Kidney epithelial cell (primary cell): ENCODE measurements at places on chromosomes 13 and 19. TPM values are rescaled to one million over a fixed set of nuclear protein-coding genes. Genes with fewer than 3 reads are reported as not detected.

DNA sequence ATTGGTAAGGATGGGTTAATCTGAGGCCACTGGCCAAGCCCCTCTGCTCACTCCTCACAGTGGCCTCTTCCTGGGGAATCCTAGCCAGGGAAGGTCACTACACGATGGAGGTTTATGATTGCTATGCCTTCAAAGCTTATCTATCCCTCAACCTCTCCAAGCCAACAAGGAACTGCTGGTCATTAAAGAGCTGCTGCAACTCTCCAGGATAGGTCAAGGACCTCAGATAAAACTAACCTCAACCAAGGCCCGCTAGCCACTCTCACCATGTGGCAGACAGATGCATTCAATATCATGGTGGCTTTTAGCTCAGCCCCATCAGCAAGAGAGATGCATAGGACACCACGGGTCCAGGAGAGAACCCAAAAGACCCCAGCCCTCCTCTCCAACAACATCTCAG lies 71.6 kb downstream of the SERTM1 start:
- DNase-seq: no peak

IZUMO2 gene
- not detected in 2 replicates for total RNA-seq

DNA sequence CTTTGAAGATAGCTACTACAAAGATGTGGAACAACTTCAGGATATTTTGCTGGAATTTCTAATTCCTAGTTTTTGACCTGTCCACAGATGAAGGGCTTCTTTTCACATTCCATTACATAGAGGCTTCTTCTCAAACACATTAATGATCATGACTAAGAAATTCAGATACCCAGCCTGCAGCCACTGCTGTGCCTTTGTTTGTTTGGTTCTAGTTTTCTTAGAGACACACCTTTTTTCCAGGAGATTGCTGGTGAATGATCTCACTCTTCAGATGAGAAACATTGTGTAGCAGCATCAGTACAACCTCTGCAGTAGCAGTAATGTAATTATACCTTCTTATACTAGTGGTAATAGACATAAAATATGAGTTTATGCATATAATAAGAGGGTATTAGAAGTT lies 5.0 kb downstream of the TDRD3 start:
- DNase-seq: no peak

PSG11 gene
- not detected in 2 replicates for total RNA-seq

DNA sequence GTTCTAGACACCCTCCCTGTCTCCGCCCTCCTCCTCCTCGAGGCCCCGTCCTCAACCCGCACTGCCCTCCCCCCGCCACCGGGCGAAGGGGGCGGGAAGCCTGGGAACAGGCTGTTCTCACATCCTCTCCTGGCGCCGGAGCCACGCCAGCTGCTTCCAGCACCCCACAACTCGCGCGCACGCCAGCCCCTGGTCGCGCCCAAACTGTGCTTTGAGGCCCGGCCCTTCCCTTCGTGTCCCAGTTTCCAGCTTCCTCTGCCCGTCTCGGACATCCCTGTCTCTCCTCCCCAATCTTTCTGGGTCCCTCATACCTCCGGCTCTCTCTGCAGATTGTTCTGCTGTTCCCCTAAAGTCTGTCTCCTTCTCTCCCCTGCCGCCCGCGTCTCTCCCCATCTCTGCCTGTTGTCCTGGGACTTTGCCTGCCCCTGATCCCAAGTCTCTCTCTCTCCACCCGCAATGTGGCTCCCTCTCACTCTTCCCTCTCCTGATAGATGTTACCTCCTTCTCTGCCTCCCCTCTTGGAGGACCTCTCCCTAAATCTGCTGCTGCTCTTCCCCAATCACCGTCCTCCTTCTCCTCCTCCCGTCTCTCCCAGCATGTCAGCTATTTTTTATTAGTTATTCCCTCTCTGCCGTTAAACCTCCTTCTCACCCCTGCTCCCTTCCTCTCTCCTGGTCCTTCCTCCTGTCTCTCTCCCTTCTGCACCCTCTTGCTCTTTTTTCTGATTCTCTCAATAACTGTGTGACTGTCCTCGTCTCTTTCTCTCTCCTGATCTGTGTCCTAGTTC lies 14.2 kb downstream of the DPF1 start:
- no peak for DNase-seq

DNA sequence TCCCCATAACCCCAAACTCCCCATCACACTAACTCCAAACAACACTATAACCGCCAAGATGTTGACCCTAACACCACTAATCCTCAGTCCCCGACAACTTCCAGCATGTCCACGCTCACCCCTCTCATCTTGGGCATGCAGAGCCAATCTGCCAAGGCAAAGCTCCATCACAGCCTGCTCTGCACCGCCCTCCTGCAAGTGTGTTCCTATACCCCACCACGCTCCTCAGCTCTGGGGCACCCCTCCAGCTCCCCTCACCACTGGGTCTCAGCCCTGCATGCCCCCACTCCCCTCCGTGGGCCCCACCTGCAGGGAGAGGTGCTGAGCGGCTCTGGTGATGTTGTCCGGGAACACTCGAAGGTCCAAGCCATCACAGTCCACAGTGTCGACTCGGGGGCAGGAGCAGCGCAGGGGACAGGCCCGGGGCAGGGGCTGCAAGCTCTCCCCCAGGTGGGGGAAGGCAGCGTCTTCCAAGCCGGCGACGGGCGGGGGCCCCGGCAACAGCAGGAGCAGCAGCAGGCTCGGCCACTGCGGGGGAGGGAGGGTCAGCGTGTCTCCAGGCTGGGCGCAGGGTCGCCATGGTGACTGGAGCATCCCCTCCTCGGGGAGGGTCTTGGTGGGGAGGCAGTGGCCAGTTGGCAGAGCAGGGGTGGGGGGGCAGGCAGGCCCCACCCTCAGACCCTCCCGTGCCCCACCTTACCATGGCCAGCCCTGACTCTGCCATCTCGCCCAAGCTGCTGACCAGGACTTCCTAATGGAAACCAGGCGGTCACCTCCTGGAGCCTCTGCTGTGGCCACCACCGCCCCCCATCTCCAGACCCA lies 527 bp downstream of the PODNL1 start:
- DNase-seq: no peak

ZNF439 gene
- 5.3 and 5.5 TPM in 2 replicates for total RNA-seq

OR7C1 gene
- not detected in 2 replicates for total RNA-seq

DNA sequence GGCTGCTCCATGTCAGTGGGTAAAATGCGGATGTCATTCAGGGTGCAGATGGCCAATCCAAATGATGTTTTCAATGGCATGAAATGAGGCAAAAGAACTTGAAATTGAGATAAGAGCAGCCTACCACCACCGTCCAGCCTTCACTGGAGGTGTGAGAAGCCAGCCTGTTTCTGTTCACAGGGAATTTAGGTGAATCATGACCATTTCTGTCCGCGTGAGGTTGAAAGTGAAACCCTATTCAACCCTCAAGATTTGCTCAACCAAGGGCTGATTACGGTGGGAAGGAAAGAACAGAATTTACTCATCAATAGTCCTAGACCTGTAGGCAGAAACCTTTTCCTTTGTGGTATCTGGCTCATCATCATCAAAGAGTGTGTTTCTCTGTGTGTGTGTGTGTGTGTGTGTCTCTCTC lies 370.7 kb downstream of the COG6 start:
- DNase-seq: no peak

DNA sequence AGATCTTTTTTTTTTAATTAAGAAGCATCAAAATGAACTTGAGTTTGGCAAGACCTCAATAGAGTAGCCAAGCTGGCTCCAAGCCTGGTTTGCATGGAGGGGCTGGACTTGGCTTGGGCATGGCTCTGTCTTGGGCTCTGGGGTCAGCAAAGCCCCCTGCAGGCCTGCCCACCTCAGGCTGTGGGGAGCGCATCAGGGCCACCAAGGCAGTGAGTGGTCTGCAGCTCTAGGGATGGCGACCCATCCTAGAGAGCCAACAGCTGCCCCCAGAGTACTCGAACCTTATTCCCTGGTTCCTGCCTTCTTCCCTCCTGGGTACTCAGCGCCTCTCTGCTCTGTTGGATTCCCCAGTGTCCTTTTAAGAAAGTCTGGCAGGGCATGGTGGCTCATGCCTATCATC lies 5.4 kb upstream of the CHST8 start:
- no peak for DNase-seq

DNA sequence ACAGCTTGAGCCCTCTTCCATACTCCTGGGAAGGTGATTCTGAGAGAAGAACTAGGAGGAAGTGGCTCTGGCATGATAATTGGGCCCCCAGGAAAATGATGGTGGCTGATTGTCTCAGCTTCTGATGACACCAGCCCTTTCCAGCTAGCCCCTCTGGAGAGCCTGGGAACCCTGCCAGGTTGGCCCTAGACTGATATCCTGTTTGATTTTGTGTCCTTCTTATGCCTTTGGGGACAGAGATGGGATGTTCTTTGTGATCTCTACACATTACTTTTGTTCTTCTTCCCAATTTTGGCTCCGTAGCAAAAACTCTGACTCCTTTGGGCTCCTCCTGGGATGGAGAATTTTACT lies 39.7 kb downstream of the ERICH6B start:
- no peak for DNase-seq

TEX26 gene
- not detected in 2 replicates for total RNA-seq

HPN gene
- 1.6 and 2.3 TPM in 2 replicates for total RNA-seq

DNA sequence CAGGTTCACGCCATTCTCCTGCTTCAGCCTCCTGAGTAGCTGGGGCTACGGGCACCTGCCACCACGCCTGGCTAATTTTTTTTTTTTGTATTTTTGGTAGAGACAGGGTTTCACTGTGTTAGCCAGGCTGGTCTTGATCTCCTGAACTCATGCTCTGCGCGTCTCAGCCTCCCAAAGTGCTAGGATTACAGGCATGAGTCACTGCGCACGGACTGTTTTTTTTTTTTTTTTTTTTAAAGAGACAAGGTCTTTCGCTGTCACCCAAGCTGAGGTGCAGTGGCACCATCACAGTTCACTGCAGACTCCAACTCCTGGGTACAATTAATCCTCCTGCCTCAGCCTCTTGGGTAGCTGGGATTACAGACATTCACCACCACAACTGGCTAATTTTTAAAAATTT lies 8.2 kb upstream of the ADAMTS10 start:
- DNase-seq: no peak

- DNase-seq: no peak
These were observed 106.4 kb downstream of the ZNF486 start for GRCh38 chr19:20273376-20273775.

GRCh38 chr19:29917911-29918310 lies 24.1 kb upstream of the URI1 start:
- no peak for DNase-seq

- DNase-seq: no peak
These were observed 97.3 kb downstream of the AKAP11 start for GRCh38 chr13:42369071-42369797.

WIZ gene
- total RNA-seq: 42.7 and 64.1 TPM in 2 replicates

GRCh38 chr19:45657520-45658167 lies 10.4 kb upstream of the GIPR start:
- no peak for DNase-seq

- no peak for DNase-seq
These were observed 17.4 kb downstream of the NALCN start for GRCh38 chr13:101398920-101399319.

DNA sequence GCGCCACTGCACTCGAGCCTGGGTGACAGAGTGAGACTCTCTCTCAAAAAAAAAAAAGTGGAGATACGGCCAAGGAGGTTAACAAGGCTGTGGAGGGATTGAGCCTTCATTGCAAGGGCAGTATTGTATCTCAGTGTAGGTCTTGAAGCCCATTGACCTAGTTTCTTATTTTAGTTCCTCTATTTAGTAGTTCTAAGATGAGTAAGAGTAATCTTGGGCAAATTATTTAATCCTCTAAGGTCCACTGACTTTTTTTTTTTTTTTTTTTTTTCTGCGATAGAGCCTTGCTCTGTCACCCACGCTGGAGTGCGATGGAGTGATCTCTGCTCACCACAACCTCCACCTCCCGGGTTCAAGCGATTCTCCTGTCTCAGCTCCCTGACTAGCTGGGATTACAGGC lies 14.3 kb upstream of the ILF3 start:
- no peak for DNase-seq

DNA sequence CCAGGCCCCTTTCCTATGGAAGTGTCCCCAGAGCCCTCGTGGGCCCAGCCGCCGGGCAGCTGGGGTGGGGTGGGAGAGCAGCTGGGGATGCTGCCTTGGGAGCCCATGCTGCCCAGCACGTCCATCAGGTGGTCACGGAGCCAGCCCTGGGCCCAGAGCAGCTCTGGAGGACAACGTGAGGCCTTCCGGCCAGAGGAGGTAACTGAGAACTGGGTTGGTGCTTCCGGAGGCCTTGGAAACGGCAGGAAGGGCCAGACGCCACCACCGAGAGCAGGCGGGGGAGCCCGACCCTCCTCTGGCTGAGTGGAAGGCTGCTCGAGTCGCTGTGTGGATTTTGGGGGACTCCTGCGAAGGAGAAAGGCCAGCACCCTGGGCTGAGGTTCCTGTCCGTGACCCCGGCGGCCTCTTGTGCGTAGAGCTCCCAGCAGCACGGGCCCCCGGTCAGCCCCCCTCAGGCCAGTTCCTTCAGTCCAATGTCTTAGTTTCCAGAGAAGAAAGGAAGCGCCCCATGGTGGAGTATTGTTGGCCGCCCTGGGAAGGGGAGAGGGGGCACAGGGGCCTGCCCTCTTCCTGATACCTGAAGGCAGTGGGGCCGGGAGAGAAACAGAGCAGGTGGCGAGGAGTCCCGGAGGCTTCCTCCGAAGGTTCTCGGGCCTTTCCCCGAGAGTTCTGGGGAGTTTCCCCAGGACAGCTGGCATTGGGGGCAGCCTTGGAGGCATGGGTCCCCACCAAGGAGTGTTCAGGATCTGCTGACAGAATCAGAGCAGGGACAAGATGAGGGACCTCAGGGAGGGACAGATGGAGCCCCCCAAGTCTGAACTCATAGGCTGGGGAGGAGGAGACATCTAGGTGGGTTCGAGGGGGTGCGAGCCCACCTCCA lies 68.8 kb downstream of the MLLT1 start:
- no peak for DNase-seq

DNA sequence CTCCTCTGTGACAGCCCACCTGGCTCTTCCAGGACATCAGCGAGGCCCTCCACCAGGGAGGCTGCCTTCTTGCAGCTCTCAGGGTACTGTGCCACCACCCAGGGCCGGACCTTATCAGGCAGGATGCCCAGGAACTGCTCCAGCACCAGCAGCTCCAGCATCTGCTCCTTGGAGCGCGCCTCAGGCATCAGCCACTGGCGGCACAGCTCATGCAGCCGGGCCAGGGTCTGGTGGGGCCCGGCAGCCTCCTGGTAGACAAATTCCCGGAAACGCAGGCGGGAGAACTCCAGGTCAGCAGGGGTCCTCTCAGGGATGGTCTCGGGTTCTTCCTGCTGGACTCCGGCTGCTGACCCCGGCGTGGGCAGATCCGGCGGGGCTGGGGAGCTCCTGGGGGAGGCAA lies 8.2 kb downstream of the ZSCAN18 start:
- DNase-seq: no peak

- no peak for DNase-seq
These were observed 670.8 kb downstream of the PCDH17 start for GRCh38 chr13:58302349-58302748.

NCAN gene
- total RNA-seq: 0.17 TPM in 1 of 2 replicates, not detected in the other

SLC17A7 gene
- 0.07 TPM in 1 of 2 replicates, not detected in the other for total RNA-seq

GRCh38 chr19:56927791-56928207 lies 87.3 kb upstream of the PEG3 start:
- no peak for DNase-seq

- no peak for DNase-seq
These were observed 19.6 kb downstream of the PLIN4 start for GRCh38 chr19:4498694-4499093.

PPP1R13L gene
- 30.9 and 34.5 TPM in 2 replicates for total RNA-seq

ZNF99 gene
- total RNA-seq: under 0.01 and 0.13 TPM in 2 replicates
